ENCODE measurements at places on chromosomes 1 and 21.

DNA sequence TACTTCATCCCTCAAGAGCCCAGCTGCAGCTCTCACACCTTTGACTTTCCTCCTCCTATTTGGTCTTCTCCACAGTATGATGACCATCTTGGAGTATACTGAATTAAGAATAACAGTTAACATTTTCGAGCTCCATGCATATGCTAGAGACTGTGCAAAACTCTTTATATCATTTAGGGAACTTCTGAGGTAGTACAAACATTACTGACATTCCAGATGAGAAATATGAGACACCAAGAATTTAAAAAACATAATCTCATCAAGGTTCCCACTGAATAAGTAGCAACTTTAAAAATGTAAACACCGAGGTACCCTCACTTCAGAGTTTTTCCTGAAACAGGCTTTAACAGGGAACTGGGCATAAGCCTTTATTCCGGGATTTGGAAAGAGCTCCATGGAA is 22.7 kb downstream of the FMO3 start:
- DNase-seq: no peak

DNA sequence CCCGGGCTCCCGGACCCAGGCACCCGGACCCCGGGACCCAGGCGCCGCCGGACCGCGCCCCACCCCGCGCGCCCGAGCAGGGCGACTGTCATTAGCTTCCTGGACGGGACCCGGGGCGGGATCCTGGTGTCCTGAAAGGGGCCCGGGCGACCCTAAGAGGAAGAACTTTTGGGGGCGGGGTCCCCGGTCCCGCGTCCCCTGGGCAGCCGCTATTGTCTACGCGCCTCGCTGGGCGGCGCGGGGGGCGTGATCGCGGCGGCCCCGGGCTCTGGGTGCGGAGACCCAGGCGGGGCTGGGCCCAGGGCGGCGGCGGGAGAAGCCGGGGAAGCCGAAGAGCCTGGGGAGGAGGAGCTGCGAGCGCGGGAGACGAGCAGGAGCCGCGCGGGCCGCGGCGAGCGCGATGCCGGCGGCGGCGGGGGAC is 465 bp downstream of the HUNK start:
- no peak for DNase-seq

- no peak for DNase-seq
Measured at GRCh38 chr1:160398823-160399222, 1.5 kb upstream of the VANGL2 start.

DNA sequence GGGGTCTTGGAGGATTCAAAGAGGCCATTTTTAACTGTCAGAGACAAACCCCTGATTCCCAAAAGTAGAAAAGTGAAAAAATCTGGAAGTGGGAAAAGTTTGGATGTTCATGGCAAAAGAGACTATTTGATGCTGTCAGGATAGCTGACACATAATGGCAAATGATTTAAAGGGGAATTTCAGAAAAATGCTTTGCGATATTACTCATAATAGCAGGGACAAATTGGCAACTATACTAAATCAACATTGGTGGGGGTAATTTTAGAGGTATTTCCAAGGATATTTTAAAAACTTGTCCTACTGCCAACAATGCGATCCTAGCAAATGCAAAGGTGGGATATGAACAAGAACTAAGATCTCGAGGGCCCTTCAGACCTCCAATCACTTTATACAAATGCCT is 5.3 kb upstream of the GSTM4 start:
- DNase-seq: no peak

DNA sequence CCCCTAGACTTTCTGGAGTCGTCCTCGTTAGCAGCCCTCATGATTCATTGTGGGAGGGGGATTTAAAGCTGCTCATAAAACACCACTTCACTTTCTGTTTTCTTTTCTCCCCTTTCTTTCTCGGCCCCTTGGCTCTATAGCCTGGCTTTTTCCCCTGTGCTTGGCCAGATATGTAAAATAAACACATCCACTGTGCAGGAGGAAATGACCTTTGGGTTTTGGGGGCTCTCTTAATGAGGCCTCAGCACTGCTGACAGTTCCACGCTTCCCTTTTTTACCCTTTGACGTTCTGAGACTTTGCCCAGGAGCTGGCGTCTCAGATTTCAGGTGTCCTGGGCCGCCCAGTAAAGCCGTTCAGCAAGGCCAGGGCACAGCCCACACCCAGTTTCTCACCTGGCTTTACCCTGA is 65.7 kb downstream of the RUNX3 start:
- DNase-seq: no peak

- no peak for DNase-seq
Measured at GRCh38 chr1:5308249-5308648, 653.8 kb downstream of the AJAP1 start.

DNA sequence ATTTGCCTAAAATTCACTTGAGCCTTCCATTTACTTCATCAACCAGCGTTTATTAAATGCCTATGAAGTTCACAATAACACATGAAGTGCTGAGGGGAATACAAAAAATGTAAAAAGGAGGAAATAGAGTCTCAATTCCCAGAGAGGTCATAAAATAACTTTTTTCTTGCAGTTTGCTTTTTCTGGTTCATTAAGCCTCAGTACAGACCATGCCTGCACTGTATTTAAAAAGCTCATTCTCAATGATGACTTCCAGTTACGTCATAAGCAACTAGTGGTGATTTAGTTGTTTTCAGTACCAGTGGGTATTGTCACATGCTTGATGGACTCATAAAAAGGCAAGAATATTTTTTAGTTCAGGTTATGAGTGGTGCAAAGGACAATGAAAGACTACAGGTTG is 160.1 kb upstream of the UBE2U start:
- no peak for DNase-seq

GRCh38 chr1:193313354-193314140 is 127.1 kb upstream of the B3GALT2 start:
- no peak for DNase-seq

DNA sequence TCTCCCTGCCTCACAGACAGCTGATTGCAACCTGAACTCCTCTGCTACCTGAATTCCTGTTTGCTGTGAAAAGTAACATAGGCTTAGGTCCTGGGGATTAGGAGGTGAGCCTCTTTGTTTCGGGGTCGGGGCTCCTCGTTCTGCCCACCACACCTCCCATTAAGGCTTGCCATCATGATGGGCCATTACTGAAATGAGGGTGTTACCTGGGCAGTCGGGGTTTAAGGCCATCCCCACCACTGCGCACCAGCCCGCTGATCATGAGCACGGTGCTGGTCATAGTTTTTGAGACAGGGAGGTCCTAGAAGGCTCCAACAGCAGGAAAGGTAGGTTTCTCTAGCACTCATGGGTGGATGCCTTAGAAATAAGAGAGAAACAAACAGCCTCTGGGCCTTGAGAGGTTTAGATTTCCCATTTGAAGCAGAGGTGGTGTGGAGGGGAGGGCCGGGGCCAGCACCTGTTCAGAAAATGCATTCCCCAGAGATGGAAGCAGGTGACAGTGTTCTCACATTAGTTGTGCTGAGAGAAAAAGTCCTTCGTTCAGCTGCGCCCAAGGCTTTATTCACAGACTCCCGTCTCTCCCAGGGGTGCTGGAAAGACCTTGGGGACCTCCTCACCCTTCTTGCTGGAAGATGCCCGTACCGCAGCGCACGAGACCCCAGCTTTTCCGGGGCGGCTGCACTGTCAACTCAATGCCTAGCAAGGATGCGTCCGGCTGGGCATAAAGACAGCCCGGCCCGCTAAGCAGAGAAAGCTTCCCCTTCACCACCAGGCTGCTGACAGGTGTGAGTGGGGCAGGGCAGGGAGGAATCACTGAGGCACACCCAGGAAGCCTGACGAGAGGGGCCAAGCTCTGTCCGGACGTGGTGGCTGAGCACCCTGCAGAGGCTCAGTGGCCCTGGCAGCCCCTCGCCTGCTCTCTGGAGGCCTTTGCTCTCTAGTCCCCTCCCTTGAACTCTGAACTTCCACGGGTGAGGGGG is 125.5 kb downstream of the PGBD5 start:
- DNase-seq: no peak

- no peak for DNase-seq
Measured at GRCh38 chr1:234542211-234542850, 63.4 kb upstream of the TARBP1 start.

GRCh38 chr1:23743287-23744152 is at the start of gene ELOA:
TSS of gene ELOA (plus strand) at chr1:23743471. CDS start at chr1:23743504, 33 bp downstream.
- DNase-seq: no peak

DNA sequence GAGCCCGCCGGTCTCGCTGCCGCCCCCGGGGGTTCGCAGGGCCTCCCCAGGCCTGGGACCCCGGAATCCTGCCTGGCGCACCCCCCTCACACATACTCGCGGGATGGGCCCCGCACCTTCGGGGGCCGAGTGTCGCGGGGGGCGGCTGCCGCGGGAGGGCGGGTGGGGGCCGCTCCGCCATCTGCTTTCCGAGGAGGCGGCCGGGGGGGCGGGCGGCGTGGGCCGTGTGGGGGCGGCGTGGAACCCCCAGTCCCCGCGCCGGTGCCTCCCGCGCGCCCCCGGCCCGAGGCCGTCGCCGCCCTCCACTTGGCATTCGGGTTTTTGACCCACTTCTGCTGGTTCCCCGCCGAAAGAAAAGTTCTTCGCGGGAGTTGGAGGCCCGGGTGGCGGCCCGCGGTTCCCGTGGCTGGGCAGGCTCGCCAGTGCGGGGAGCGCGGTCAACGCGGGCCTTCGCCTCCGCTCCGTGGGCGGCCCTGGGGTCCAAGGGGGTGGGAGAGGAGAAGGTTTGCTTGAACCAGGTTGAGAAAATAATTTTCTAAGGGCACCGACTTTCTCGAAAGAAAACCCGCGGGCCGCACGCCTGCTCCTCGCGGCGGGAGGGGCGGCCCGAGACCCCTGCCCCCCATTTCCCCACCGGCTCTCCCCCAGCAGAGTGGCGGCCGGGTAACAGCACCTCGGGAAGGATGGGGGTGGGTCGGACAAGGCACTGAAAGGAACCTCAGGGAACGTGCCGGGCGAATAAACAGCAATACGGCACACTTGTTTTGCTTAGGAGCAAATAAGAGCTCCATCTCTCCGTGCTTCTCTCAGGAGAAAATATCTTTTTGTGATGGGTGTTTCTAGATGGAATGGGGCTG is 1.6 kb downstream of the PHF13 start:
- no peak for DNase-seq

DNA sequence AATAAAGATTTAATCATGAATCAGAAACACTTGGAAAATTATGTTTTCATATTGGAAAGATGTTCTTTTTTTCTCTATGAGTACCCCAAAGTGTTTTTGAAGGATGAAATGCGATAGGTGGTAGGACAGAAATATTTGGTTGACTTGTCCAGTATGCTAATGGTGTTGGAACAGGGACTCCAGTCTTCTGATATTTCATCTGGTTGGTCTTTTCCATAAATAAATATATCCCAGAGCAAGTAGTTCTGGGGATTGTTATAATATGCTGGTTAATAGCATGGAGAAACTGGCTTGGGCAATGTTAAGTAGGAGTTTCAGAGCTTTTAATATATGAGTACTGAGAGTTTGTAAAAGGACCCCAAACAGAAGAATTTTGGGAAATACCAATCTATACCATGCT is 8.7 kb downstream of the PGM1 start:
- no peak for DNase-seq

- DNase-seq: no peak
Measured at GRCh38 chr1:151024540-151025146, 11.7 kb upstream of the BNIPL start.

DNA sequence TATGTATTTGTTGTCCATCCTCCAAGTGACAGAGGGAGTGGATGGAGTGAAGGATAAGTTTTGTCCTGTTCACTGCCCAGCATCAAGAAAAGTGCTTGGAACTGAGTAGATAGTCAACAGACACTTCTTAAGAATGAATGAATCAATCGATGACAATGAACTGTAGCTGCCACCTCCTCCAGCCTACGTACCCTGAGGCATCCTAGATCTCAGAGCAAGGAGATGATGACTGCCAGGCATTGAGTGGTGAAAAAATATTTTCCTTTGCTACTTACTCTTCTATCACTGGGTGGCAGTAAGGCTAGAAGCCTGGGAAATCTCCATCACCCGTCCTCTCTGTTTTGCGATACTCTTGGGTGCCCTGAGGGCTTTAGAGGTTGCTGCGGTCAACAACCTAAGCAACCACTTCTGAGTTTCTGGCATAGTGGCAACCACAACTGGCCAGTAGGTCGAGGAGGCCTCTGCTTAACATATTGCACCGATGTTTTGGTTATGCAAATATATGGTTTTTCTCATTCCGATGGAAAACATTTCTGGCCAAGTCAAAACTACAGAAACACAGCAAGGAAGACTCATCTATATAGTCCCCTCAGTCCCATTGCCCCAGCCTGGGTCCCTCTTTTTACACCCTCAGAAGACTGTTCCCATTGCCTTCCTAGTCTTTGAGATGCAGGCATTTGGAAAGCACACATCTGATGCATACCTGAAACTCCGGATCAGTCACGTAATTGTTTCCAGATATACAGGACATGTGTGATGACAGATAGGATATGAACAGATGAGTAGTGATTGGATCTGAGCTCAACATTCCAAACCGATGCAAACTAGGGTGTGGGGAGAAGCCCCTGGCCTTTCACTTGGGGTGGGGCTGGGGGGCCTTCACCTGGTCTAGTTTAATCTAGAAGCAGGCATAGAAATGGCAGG is 136.8 kb downstream of the RUNX1 start:
- no peak for DNase-seq

DNA sequence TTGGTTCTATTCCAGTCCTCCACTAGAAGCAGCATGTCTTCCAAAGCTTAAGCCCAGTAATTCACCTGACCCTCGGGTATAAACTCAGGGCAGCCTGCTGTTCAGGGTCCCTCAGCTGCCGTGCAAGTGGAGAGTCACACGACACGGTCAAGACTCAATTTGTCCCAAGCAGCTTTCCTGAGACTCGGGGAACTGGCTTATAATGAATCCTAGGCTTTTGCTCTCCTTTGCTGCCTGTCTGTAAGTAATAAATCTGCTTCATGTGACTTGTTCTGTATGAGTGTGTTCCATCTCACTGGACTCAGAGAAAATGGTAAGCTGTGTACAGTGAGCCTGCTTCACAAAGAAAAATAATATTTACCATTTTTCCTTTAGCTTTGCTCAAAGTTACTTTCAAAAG is 119.8 kb downstream of the CYYR1 start:
- no peak for DNase-seq

DNA sequence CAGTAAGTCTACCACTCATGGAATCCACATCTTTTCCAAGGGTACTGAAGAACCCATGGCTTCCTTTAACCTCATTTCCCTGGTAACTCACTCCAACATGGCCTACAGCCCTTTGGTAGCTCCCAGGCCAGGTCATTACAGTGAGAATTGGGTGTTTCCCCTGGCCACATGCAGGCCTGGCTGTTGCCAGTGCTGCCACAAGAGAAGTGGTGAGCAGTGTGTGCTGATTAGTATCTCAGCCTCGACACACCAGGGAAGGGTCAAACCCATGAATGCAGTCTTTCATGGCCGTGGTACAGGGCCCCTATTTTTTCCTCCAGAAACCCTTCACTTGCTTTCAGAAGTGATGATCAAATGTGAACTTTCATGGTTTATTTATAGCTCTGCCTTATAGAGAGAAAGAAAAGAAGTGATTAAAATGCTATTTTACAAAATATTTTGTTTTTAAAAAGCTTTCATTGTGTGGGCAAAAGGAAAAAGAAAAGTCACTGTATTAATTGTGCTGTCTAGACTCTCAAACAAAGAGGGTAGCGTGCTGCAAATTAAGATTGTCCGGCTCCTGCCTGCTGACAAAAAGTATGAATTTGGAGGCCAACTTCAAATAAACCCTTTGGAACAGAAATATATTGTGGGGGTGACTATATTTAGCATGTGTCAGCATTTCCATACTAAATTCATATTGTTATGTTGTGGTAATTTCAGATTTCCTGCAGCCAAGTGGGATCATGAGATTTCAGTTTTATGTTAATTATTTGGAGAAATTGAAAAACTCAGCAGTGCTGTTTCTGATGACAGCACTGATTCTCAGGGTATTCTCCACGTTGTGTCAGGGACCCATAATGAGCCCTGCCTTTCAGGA is 62.0 kb upstream of the HOOK1 start:
- DNase-seq: no peak

- no peak for DNase-seq
Measured at GRCh38 chr1:153794624-153795329, 19.6 kb downstream of the SLC27A3 start.

All from HFF-Myc (cell line).